ENCODE measurements at places on chromosomes 5 and 9. TPM values are rescaled to one million over a fixed set of nuclear protein-coding genes. Genes with fewer than 3 reads are reported as not detected.

- DNase-seq: peak; percentile 36
Measured at GRCh38 chr9:121286973-121287741, 19.2 kb downstream of the GSN start.

DNA sequence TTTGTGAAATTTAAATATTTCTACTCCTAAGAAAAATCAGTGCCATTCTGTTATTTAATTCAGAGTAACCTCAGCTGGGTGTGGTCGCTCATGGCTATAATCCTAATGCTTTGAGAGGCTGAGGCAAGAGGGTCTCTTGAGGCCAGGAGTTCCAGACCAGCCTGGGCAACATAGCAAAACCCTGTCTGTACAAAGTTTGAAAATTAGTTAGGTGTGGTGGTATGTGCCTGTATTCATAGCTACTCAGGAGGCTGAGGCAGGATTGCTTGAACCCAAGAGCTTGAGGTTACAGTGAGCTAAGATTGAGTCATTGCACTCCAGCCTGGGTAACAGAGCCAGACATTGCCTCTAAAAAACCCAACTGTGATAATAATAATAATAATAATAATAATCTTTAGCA, 44.8 kb upstream of the CNTLN start:
- no peak for DNase-seq

GRCh38 chr5:56457887-56458812, 225.0 kb upstream of the ANKRD55 start:
- DNase-seq: no peak

DNA sequence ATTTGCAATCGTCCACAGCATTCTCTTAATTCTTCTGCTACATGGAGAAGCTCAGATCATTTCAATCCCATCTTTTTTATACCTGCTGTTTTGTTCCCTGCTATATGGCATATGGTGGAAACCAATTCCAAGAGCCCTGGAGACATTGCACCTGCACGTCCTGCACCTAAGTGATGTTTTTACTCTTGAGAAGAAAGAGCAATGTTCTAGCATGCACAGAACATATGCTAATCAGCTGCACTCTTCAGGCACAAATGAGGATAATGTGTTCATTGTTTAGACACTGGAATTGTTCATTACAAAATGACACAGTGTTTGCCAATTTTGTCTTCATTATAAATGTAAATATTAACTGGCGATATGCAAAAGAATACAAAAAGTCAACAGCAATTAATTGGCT, 935.8 kb downstream of the TLE4 start:
- no peak for DNase-seq

C1QTNF2 gene
- total RNA-seq: 0.42 TPM

GRCh38 chr5:166788050-166788449, 1503.4 kb upstream of the WWC1 start:
- no peak for DNase-seq

SHOC1 gene
- total RNA-seq: not detected

PTAR1 gene
- 63.2 TPM for total RNA-seq

GRCh38 chr5:123474228-123474627, 37.7 kb upstream of the CSNK1G3 start:
- no peak for DNase-seq

DNA sequence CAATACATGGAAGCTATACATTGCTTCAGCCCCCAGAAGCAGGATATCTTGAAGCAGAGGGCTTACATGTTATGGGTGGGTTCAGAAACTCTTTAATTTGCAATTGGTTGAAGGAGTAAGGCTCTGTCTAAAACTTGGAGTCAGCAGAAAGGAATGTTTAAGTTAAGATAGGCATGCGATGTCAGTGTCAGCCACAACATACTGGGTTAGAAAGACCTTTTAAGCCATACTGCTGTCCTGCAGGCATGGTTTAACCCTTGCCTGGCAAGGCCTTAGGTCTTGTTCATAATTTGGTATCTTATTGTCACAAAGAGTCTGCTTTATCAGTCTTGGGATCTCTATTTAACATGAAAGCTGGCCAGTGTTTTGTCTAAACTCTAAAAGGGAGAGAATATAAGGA, 1619.6 kb upstream of the WWC1 start:
- no peak for DNase-seq

CDO1 gene
- 27.6 TPM for total RNA-seq
